ENCODE measurements at places on chromosomes 6 and 20.

GRCh38 chr6:15447546-15448267 is 201.8 kb downstream of the JARID2 start:
- DNase-seq, result no peak

DNA sequence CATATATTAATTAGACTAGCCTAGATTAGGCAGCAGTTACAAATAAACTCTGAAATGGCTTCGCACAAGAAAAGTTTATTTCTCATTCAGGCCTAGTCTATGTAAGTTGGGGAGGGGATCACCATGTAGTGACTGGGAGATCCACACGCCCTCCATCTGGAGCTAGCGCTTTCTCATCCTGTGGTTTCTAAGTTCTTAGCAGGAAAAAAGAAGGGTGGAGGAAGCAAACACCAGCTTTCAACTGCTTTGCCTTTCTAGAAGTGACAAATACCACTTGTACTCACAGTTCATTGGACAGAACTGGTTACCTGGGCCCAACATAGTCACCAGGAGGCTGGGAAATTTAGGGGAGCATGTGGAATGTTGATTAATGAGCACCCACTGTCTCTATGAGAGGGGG is 46.6 kb downstream of the NDUFAF5 start:
- no peak for DNase-seq

DNA sequence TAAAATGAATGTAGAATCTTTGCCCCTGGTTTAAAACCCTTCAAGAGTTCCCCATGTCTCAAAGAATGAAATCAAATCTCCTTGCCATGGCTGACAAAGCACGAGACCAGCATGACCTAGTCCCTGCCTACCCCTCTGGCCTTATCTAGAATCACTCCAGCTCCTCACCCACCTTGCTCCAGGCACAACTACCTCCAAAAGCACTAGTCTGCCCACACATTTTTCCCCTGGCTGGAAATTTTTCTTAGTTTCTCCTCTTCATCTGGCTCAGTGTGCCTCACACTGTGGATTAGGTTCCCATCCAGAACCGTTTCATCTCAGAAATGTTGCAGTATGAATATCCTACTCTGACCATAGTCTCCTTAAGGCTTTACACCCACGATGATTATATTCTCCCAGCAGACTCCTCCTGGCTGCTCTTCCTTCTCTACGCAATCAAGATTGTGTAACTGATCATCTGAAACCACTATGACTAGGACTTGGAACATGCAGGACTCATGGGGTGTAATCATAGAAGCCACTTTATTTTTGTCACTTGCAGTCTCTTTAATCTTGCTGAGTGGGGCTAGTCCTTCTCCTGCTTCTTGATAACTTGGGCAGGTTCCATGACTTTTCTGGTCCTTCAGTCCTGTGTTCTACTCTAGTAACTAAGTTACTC is 7.8 kb upstream of the MRS2 start:
- peak; percentile 93 for DNase-seq

- peak; percentile 66 for DNase-seq
These were observed 3.3 kb upstream of the HDDC2 start for GRCh38 chr6:125304970-125305660.

DNA sequence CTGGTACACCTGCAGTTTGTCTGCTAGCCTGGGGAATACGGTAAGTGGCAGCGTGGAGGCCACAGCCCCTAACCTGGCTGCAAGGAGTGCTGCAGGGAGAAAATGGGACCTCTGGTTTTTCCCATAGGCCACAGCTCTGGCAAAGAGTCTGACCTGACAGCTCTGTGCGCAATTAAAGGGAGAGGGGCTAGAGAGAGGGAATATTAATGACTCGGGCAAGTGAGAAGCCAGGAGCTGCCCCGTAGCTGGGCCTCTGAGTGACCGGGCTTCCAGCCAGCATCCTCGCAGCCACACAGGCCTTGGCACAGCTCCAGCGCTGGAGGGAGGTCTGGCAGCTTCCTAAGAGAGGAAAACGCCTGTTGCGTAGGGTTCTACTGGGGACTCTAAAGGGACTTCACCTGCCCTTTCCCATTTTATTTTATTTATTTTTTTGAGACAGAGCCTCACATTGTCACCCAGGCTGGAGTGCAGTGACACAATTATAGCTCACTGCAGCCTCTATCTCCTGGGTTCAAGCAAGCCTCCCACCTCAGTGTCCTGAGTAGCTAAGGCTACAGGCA is 18.2 kb upstream of the OCSTAMP start:
- peak; percentile 47 for DNase-seq

- no peak for DNase-seq
These were observed 84.2 kb upstream of the CNKSR3 start for GRCh38 chr6:154594496-154595198.
